ENCODE measurements at places on chromosomes 7 and 10.
A peak's percentile ranks its signal among the peaks of the same experiment; 100 is the strongest.

- DNase-seq, result no peak
These were observed 31.8 kb downstream of the REEP3 start for GRCh38 chr10:63553031-63553430.

GRCh38 chr7:150898475-150899011, 46.2 kb downstream of the AOC1 start:
- peak; percentile 52 for DNase-seq

DNA sequence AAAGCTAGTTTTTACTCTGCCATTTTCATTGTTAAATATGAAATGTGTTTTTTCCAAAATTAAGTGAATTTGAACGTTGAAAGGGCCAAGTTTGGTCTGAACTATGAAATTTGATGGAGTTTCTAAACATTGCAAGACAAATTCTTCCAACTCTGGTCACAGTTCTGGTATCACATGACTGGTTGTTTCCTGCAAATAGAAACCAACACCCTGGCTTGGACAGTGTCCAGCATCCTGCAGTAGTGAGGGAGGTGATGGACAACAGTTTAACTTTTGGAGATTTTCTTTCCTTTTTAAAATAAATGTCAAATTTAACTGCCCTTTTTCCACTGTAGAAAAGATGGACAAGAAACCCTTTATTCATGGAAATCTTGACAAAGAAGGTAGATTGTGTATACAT, 54.8 kb upstream of the AGBL3 start:
- DNase-seq, result no peak

GRCh38 chr7:46157404-46157803, 236.3 kb upstream of the IGFBP3 start:
- no peak for DNase-seq

- DNase-seq, result no peak
These were observed 117.6 kb upstream of the TCF7L2 start for GRCh38 chr10:112832361-112832878.

- DNase-seq, result no peak
These were observed 6.8 kb upstream of the NAT16 start for GRCh38 chr7:101186844-101187428.
